ENCODE measurements at places on chromosomes 1 and 21. TPM values are rescaled to one million over a fixed set of nuclear protein-coding genes. Genes with fewer than 3 reads are reported as not detected.

Gene MSH4
- 0.88 TPM for total RNA-seq

Gene SFN
- total RNA-seq, result 0.68 TPM

DNA sequence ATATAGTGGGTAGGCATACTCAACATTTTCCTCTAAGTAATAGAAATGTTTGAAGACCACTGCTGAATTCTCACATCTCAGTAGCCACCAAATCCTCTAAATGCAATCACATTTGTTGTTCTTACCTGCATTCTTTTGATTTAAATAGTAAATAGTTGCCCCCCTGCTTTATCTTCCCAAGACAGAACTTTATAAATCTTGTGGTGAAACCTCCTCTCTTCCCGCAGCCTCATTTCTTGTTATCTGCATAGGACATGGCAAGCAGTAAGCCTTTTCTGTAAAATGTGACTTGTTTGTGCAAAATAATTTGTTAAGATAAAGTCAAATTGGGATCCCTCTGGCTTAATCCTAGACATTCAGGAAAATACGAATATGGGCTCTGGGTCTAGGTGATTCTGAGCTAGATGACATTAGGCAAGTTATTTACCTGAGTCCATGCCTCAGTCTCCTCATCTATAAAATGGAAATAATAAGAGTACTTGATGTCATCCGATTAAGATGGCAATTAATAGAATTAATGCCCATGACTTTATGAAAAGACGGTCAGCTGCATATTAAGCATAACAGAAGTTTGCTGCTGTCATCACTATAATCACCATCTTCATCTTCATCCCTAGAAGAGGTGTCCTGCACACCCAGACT lies 77.7 kb downstream of the LRRC8C start:
- no peak for DNase-seq

DNA sequence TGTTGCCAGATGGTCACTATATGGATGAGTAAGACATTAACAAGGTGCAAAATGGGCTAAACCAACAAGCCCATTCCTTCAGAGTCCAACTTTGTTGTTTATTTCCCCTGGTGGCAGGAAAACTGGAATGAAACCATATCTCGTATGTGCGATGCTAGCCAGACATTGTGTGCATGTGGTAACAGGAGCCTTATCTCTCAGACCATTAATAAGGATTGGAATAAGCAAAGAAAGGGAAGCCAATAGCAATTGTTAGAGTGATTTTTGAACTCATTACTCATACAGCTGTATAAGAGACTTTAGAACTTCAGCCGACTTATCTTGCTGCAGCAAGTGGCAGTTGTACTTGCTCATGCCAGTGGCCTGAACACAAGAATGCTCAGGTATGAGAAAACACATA lies 30.0 kb upstream of the HMCN1 start:
- no peak for DNase-seq

Gene TLCD4
- total RNA-seq, result 14.3 TPM

DNA sequence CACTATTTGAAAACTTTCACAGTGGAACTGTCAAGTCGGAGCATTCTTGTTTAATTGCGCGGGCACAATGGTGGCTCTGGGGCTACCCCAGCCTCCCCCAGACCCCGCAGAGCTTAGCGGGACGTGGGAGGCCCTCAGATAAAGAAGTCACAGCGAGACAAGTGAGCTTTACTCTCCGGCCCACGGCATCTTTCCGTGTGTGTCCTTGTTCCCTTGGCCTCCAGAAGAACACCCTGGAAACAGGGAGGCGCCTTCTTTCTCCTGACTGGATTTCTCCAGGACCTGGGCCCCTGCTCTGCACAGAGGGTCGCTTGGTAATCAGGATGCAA lies 382.8 kb downstream of the RRAGC start:
- DNase-seq, result no peak

DNA sequence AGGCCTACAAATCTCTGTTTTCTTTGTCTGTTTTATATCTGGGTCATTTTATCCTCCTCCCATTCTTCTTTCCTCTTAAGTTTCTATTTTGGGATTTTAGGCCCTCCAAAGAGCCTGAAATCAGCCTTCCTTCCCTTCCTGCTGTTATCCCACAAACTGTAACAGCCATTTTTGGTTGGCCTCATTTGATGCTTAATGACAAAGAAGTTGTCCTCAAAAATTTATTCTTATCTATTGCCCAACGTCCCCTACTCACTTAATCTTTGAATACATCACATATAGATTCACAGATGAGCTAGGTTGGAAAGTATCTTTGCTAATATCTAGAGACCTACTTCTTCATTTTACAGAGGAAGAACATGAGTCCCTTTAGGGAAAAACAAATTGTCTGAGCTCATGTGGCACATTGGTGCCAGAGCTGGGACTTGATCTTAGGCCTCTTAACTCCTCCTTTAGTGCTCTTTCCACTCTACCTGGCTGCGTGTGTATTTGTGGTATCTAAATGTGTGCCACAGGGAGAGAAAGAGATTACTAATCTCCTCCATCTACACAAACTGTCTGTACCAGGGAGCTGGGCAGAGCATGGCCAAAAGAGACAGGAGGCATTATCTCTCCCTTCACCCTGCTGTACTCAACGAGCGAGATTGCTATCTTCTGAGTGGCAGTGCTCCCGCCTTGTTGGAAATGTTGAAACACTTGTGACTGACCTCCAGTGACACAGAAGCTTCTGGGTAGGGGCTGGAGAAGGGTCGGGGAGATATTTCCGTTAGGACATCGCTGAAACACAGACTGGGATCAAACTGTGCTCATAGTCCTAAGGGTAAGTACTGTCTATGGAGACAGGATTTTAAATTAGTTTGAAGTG lies 30.1 kb downstream of the RHEX start:
- no peak for DNase-seq

Gene TACSTD2
- total RNA-seq, result 0.17 TPM

GRCh38 chr1:195158091-195158490 lies 1450.1 kb downstream of the KCNT2 start:
- DNase-seq, result no peak

GRCh38 chr1:241844593-241844992 lies 3.4 kb upstream of the EXO1 start:
- DNase-seq, result no peak

Gene AGRN
- 4.5 TPM for total RNA-seq

DNA sequence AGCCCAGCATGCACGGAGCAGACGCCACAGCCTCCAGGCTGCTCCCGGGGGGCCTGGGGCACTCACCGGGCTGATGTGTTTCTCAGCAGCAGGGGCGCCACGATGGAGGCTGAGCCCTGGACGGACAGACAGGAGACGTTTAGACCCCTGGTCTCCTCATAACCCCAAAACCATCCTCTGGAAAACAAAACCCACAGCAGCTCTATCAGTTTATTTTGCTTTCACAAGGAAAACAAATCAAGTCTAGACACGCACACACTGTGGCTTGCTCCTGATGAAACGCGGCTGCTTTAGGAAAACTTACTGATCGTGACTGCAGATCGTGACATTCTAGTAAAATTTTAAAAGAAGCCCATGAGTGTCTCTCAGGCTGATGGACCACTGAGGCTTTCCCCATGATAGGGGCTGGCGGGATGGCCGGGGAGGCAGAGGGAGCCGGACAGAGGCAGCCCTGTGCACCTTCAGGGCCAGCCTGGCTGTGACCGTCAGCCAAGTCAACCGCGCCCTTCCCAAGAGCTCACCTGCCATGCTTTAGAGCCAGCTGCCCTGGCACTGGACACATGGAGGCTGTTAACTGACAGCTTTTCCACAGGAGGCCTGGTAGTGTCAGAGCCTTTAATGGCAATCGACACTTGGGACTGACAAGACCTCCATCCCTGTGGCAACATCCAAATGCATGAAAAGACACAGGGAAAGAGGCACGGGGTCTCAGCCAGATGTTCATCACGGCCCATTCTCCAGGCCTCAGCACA lies 5.2 kb downstream of the POFUT2 start:
- DNase-seq, result peak; percentile 24

Gene PIGR
- 0.49 TPM for total RNA-seq
